ENCODE measurements at places on chromosomes 4 and X.
A peak's percentile ranks its signal among the peaks of the same experiment; 100 is the strongest.

DNA sequence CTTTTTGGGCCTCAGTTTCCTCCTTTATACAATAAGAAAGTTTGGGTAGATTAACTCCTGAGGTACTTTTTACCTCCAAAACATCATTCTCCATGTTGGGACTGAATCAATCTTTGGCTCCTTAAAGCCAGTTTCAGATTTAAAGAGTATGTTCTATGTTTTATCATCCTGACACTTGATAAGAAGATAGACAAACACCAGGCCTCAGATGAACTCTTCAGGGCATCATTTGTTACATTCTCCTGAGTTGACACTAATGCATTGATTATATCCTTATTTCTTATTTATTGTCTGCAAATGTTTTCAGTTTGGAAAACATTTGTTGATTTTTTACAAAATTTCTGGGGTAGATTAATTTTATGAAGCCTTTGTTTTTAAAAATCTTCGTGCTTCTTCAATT, 102.7 kb upstream of the CCSER1 start:
- no peak for DNase-seq

DNA sequence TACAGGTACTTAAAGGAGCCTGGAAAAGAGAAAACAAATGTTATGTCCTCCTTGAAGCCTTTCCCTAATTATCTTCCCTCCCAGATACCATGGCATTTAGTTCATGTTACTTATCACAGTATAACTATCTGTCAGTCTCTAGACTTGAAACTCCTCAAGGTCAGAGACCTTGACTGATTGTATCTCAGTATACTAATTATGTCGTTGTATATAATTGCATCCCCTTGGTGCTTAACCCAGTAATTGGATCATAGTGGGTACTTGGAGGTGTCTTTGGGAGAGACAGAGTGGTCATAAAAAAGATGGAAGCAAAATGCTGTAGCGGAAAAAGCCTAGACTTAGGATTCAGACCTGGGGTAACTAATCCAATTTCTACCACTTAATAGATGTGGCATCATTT, 8.1 kb downstream of the IGBP1 start:
- DNase-seq, result no peak

DNA sequence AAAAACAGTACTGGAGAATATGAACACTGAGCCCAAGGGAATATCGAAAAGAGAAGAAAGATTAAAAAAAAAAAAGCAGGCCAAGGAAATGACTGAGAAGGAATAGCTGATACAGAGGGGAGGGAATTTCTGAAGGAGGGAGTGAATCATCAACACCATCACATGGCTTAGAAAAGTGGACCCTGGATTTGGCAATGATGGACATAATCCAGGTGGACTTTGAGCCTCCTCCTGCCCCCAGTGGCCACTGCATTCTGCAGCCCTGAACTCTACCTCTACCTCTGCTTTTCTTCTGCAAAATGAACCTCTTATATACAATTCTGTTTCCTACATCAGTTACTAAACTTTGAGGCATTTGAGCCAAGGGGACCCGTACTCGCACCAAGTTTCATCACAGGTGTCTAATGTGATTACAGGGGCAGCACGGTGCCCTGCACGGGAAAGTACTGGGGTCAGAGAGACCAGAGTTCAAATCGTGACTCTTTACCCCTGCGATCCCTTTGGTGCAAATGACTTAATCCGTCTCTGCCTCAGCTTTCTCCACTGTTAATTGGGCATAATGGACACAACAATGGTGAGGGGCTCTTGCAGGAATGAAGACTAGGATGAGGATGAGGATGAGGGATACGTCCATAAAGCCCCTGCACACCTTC, 1.1 kb downstream of the OCIAD2 start:
- peak; percentile 49 for DNase-seq

DNA sequence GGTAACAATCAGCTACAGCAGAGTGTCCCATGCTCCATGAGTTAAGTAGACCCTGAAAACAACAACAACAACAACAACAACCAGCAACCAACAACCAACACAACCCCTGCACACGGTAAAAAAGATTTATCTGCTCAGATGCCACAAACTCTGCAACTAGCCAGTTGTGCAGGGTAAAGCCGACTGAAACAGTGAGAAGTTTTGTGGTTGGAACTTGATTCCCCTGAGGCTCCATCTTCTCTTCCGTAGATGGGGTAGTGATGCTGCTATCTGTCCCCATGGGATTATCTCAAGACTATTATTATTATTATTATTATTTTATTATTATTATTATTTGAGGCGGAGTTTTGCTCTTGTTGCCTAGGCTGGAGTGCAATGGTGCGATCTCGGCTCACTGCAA, 50.6 kb upstream of the RAPGEF2 start:
- DNase-seq, result no peak

GRCh38 chr4:87608229-87608628, at the start of gene DSPP:
Gene DSPP (plus strand): TSS chr4:87608529. CDS start chr4:87610909, 2,380 bp downstream.
- DNase-seq, result no peak

GRCh38 chrX:123803331-123803983, 56.4 kb upstream of the XIAP start:
- peak; percentile 59 for DNase-seq

GRCh38 chrX:43278440-43278839, 377.7 kb upstream of the MAOA start:
- no peak for DNase-seq

GRCh38 chr4:128983771-128984485, 109.4 kb downstream of the SCLT1 start:
- no peak for DNase-seq

- no peak for DNase-seq
These were observed 17.6 kb downstream of the OTUD6A start for GRCh38 chrX:70079870-70080269.

DNA sequence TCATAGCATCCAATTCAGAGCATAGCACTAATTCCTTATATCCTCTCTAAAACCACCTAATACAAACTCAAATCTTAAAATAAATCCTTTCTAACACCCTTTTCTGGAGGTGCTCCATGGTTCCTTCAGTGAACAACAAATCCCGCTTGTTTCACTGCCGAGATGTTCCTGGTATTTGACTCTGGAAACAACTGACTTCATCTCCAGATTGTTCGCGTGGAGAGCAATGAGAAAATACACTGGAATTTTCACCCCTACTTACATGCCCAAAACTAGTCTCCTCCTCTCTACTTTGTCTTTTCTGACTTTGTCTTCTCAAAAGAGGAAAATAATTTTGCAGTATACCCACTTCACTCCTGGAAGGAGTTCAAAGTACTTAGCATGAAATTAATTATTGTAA, 129.0 kb downstream of the PLS3 start:
- peak; percentile 18 for DNase-seq

DNA sequence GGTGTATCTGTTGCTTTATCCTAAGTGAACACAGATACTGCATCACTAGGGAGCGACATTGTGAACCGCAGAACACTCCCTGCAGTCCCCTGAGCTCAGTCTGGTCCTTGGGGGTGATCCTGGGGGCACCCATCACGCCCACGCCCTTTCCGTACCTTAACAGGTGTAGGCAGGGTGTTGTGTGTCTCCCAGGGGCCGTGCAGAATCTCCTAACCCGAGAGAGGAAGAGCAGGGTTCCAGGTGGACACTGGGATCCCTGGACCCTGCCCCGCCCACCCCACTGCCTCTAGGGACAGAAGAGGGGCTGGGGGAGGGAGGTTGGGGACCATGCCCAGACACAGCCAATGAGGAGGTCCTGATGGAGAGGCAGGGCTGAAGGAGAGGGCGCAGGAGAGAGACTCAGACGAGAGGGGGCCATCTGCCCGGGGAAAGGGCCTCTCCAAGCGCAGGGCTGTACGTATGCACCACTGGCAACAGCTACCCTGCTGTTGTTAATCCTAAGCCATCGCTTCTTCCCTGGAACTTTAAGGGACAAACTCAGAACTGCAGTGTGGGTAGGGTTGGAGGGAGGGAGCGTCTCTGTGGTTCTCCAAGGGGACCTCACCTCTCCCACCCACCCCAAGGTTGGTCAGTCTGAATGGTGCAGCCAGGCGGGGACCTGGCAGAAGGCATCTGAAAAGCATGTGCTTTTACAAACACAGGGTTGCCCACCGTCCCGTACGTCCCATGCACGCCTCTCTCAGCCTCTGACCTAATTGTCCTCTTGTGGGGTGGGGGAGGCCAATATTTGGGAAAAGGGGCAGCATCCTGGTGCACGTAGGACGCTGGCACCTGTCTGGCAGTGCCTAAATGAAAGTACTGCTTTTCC, 2.5 kb downstream of the P2RY8 start:
- DNase-seq, result no peak

Measured in EL (cell line).